ENCODE measurements at places on chromosomes 7 and 10.

- no peak for DNase-seq
Measured at GRCh38 chr7:155282671-155283070, 15.0 kb upstream of the INSIG1 start.

DNA sequence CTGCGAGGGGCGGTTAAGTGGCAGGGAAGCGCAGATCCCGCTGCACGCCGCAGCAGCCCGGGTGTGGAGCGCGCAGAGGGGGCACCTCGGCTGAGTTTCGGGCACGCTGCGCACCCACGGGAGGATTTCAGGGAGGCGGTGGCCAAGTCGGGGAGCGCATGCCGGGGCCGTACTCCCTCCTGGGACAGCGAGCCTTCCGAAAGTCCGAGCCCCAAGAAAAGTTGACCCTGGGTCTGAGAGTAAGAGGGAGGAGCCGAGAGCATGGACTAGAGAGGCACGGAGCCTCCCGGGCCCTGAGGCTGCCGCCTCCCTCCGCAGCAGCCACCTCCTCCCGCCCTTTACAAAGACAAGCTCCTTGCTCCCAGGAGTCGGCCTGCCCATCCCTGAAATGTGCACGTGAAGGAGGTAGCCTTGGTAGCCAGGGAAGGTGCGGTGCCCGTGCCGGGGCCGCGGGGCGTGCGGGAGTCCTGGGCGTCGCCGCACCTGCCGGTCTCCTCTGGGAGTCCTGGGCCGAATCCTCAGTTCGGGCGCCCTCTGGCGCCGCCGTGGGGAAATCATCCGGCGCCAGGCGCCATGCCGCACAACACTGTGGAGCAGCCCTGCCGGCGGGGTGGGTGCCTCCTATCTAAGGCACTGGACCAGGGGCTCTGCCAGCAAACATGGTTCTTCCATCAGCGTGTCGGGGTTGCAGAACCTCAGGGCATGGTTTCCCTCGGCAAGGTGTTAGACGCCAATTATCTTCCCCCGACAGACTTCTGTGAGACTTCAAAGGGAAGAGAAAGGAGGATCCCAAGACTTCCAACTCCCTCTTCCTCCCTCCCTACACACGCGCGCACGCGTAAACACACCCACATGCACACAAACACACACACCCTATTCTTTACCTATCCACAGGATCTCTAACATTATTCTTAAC, 104.0 kb downstream of the TRIL start:
- DNase-seq: no peak

DNA sequence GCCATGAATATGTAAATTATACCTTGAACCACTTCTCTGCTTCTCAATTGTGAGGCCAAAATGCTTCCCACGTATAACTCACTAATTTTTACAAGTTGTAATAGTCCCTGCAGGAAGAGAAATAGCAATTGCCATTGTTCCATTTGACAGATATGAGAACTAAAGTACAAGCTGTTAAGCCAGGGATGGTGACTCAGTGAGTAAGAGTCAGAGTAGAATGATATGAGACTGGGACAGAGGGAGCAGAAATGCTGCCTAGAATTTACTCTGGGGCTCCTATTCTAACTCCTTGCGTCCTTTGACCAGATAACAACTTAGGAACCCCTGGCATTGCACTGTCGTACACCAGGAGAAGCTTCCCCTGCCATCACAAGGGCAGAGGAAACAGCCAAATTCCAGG, 45.1 kb upstream of the SEPTIN7 start:
- no peak for DNase-seq

DNA sequence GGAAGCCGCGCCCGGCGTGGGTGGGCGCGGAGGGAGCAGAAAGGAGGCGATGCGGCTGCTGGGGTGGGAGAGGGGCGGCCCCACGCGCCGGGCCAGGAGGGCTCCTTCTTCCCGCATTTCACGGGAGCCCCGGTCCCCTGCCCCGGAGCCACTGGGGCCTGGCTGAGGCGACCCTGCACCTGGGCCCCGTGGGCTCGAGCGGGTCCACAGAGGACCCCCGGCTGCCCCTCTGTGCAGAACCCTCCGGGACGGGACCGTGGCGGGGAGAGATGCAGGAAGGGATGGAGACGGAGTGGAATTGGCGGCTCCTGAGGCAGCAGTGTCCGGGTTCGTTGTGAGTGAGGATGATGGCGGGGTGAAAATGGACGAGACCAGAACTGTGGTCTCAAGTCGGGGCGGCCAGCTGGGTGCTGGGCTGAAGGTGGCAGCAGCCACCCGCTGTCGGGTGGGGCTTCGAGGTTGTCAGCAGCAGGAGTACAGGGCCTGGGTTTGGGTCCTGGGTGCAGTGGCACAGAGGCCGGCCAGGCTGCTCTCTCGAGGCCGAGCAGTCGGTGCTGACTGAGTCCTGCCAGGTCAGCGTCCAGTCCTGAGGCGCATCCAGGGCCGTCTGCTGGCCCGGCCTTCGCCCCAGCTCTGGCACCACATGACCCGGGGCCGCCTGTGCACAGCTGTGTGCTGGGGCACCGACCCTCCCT, 80.4 kb downstream of the VIPR2 start:
- DNase-seq: no peak

GRCh38 chr10:72254813-72255568, 18.7 kb upstream of the DDIT4 start:
- DNase-seq: no peak
